ENCODE measurements at places on chromosomes 11 and 22.

- DNase-seq = peak; percentile 42
Observed at GRCh38 chr22:41030891-41031290, 61.5 kb upstream of the EP300 start.

DNA sequence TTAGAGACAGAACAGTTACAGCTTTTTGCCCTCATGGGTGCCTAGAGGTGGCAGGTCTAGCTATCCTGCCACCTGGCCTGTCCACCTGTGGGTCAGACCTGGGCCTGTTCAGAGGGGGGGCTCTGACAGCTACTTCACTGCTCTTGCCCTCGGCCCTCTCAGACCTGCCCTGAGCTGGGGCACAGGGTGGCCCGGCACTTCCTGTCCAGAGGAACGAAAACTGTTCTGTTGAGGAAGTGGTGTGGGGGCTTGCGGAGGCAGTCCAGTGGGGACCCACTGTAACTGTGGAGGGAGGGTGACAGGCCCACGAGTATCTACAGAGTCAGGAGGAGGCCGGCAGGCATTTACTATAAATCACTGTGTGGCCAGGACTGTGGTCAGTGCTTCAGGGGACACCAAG, 16.2 kb downstream of the TESMIN start:
- no peak for DNase-seq

DNA sequence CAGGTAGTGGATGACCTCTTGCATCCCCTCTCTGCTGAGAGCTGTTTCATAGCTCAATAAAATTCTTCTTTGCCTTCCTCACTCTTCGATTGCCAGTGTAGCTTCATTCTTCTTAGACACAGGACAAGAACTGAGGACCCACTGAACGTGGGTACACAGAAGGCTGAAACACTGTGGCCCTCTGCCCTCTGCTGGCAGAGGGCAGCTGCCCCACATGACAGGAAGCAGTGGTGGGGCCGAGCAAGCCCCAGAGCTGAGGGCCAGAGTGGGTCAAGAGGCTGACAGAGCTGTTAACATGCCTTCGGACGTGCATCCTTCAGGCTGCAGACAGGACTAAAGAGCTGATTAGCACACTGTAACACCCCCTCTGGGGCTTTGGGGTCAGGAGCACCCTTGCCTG, 15.6 kb downstream of the SMC1B start:
- no peak for DNase-seq

DNA sequence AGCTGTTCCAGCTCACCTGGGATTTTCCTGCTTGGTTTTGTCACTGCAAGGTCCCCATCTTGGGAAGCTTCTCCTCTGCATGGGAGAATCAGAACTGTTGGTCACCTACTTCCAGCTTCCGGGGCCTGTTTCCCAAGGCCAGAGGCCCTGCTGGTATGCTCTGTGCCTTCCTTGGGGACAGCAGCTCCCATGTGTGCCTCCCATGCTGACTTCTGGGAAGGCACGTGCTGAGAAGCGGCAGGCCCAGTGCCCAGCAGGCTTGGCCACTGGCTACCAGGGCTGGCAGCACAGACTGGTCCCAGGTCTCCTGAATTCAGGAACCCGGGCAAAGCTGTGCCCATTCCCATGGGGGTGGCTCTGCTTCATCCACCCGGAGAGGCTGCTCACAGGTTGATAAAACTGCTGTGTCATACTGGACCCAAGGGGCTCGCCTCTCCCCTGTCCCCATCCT, 33.8 kb downstream of the MYEOV start:
- no peak for DNase-seq

DNA sequence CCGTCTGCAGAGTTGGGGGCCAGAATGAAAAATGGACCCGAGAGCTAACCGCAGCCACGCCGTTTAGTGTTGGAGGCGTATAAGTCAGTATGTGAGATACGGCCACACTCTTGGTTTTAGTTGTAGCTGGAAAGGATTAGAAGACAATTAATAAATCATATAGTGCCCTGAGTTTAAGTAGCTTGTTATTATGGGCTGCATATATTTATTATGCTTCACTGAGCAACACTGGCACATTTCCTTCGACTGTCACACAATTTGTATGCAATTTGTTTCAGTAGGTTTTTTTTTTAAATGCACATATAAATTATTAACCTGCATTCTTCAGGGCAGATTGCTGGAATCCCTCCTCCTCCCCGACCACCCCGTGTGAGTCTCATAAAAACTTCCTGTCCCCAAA, 56.9 kb downstream of the PKNOX2 start:
- DNase-seq = no peak

GRCh38 chr22:45804986-45805325, 133.3 kb downstream of the ATXN10 start:
- peak; percentile 93 for DNase-seq

GRCh38 chr11:110133160-110133559, 40.0 kb downstream of the ZC3H12C start:
- no peak for DNase-seq

DNA sequence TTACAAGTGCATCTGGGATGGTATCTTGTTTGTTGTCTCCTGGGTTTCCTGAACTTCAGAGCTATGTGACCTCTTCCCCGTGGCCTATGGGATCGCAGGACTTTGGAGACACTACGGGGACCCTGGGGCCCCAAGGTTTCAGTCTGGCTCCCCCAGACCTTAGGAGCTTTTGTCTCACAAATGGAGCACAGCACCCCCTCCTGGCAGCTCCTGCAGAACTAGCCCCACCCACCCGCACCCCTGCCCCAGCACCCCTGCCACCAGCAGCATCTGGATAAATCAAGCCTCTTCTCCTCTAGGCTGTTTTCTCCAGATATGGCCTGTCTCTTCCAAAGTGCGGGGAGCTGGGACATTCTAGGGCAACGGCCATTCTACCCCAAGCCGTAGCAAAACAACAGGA, 10.4 kb downstream of the RCOR2 start:
- DNase-seq = peak; percentile 38

DNA sequence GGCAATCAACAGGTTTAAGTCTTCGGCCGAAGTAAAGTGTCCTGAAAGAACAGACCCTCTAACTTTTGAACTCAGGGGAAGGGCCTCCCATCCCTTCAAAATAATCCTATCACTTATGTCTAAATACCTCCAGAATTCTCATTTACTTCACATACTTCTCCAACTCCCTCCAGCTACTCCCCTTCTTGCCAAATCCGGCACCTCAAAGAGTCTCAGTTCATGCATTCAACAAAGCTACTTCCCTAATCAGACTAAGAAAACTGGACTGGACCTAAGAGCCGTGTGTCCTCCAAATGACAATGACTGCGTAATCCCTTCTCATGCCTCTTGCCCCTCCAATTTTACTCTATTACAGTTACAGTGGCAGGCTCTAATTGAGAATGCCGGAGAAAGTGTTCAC, 1.3 kb downstream of the DDB1 start:
- DNase-seq = no peak

DNA sequence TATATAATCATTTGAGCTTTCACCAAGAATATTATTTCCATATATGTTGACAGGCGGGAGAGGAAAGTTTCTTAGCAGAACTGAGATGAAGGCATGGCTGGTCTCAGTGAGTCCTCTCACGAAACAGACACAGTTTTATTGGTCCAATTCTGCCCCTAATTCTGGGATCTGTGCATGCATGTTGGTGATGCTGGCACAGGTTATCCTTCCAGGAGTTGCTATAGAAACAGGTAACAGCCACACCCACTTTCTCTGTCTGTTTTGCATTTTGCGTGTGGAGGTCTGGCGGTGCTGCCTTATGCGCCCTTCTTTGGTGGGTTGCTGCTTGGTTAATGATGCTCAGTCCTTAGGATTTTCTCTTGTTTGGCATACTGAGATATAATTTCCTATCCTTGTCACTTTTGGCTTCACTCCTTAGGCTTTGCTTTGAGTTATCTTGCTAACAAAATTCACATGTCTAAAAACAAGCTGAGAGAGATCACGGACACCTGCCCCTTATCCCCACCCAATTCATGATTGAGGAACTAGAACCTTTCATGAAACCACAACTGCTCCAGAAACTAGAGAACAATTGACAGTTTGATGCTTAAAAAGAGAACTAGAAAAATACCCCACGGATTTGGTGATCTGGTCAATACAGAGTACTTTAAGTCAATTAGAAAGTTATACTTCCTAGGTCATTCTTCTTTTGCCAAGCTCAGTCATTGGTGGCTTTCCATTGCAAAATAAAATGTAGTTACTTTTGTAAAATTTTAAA, 189.3 kb downstream of the FAT3 start:
- no peak for DNase-seq

DNA sequence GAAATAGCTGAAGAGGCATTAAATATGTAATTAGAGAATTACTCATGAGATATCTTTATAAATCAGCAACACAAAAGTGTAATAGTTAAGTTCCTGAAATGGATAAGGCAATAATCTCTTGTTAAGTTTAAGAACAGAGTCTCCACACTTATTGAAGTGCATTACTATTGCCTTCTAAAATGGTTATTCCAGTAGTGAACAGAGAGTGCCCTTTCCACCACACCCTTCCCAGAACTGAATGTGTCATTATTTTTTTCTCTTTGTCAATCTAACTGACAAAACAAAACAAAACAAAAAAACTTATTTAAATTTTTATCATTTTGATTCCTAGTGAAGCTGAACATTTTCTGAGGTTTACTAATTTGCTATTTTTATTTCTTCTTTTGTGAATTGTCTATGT, 9.2 kb upstream of the PRRG4 start:
- DNase-seq = no peak

DNA sequence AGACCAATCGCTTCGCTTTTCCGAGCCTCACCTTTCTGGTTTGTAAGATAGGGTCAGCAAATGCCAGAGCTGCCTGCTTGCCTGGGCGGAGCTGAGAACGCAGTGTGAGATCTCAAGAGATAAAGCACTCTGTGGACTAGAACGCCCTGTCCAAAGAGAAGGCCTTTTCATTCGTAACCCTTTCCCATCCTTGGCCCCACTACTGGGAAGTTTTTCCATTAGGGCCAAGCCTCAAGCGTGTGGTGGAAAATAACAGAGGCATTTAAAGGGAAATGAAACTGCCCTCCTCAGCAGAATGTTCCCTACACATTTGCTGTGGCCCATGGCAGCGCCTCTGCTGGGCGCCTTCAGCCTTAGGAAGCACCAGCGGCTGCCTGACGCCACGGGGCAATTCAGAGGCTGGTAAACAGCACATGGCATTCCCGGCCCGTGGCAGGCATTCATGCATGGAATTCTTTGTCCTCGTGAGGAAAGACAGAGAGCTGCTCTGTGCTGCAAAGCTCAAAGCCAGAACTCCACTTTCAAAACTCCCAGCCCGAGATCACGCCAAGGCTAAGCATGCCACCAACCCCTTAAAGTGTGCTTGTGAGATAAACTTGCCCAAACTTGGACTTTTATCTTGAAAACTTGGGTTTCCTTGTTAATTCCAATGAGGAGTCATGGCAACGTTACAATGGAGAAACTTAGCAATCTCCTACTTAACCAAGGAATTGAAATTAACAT, 38.1 kb downstream of the AHNAK start:
- peak; percentile 89 for DNase-seq

DNA sequence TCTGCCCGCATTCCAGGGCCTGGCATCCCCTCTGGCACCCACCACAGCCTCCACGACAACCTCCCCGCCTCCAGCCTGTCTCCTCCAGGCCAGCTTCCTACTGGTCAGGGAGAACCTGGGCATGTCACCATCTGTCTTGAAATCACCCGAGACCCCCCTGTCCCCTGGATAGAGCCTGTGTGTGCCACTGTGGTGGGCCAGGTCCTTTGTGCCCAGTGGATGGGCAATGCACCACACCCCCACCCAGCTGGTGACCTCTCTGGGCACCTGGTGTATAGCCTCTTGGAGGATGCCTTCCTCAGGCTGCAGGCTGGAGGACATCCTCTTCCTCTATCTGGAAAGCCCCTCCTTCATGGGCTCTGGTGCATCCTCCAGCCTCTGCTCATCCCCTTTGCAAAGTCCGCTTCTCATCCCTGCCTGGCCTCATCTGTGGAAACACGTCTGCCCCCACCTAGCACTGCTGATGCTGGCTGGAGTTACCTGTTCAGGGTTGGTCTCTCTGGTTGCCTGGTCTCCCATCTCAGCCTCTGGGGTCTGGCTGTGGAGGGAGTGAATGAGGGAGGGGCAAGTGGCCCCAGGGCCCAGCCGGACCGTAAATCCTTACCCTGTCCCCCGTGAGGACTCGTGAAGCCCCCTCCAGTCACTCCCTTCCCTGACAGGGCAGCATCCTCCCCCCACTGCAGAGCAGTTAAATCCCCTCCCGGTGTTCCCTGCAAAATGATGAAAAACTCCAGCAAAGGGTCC, 589.6 kb downstream of the TBC1D22A start:
- DNase-seq = no peak

GRCh38 chr22:36048911-36049677, 20.5 kb upstream of the RBFOX2 start:
- DNase-seq = no peak

DNA sequence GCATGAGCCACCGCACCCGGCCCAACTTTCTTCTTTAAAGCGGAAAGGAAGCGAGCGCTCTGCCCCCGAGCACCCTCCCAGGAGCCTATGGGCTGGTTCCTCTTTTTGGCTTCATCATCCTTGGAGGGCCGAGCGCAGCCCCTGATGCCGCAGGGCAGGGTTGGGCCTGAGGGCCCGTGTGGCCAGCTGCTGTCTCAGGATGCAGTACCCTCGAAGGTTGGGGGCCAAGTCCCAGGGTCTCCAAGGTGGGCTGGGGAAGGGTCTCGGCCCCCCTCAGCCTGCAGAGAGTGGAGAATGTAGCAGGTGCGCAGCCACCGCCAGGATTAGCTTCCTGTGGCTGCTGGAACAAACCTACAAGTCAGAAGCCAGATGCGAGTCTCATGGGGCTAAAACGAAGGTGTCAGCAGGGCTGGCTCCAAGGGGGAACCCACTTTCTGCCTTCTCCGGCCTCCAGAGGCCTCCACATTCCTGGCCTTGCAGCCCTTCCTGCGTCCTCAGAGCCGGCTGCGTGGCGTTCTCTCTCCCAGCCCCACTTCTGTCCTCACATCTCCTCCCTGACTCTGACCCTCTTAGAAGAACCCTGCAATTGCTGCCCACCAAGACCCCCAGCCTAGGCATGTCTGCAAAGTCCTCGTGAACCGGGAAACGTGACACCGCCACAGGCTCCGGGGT, 2.9 kb downstream of the PANX2 start:
- no peak for DNase-seq

DNA sequence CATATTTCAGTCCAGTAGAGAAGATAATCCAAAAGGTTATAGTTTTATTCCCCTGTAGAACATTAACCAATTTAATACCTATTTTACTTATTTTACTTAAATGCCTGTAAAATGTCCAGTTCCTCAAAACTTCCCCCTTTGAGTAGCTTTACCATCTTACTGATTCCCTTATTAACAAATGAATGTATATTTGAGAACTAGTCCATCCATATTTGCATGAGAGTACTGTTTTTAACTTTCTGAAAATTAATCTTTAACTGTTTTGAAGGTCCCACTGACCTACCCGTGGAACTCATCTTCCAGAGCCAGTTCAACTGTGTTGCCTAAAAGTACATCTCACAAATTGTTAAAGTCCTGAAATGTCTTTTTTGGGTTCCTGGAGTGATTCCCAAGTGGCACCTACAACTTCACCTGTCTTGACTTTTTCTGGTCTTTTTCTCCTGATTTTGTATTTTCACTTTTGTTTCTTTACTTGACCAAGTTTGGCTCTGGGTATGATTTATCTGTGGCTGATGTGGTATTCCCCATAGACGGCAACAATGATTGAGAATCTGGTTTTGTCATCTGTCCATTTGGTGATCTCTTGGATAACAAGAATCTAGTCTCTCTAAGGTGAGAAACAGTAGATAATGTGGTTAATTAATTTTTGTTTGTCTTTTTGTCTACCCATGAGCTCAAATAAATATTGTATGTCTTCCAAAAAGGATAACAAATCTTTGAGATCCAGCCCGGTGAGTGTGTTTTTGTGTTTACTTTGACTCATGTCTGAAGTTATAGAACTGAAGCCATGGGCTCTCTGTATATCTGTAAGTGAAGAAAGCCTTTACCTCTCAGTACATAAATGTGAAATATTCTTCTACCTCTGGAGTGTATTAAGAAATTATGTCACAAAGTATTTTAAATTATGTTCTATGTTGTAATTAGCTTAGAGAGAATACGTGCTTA, 174.2 kb downstream of the ETS1 start:
- DNase-seq = no peak
